Hematopoietic multipotent progenitor cell treated with erythropoietin and hydrocortisone succinate and interleukin-3 and kit ligand, for 6 days (in vitro differentiated cells): ENCODE measurements at places on chromosomes 4 and X.

DNA sequence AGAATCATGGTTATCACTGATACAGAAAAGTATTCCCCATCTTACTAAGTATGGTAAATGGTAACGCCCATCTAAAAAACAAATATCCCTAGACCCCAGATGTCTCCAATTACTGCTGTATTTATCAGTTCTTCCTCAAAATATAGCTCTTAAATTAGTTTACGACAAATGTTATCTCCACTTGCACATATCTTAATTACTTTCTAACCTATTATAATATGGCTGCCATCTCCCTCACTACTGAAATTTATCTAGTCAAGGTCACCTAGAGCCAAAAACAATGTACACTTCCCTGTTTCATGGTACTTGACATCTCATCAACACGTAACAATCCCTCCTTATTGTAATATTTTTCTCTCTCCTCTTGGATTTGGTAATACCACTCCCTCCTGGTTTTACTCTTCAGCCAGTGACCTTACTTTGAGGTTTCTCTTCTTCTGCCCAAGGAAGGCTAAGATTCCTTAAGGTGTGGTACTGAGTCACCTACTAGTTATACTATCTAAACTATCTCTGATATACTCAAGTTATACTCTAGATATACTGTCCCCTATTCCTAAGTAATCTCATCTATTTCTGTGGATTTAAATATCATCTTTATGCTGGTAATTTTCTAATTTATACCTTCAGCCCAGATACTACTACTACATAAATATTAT is 8.6 kb downstream of the LCORL start:
- no peak for DNase-seq

DNA sequence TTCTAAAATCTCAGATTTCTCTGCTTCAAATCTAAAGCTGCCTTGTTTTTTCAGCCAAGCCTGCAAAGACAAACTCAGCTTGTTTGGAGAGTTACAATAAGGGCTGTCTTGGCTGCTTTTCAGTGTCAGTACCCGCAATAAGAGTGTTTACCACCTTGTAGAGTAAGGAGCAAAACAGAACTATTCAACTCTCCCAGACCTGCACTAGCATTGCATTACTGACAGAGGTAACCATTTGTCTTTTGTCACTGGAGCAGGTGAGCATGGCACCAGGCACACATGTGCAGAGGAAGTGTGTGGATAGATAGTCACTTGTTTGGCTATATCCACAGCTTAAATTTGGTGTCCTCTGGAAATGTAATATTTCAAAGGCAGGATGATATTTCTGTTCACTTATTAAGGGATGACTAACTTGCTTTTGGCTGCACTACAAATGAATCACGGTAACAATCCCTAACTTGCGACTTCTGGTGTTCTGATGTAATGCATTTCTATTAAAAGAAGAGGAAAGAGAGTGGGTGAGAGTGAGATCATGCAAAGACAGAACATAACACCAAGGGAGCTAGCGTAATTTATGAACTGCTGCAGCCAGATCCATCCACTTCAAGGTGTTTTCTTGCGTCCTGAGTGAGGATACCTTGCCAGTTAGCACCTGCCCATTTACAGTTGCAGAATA is 38.6 kb downstream of the PTCHD1 start:
- no peak for DNase-seq

GRCh38 chrX:104130808-104131207 is 18.5 kb downstream of the ZCCHC18 start:
- DNase-seq, result no peak

DNA sequence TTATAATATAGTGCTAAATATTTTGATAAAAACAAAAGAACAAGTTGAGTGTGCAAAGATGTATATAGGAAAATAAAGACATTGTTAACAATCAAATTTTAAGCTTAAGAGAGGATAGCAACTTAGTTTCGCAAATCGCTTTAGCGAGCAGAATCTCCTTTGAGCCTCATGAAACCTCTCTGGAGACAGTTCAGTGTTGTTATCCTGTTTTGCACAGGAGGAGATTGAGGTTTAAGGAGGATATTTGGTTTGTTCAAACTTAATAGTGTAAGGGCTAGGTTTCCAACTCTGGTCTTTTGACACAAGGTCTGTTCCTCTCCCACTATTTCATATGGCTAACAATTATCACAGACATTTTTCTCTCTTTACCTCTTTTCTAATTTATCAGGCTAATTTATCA is 1848.5 kb upstream of the TENM3 start:
- no peak for DNase-seq

DNA sequence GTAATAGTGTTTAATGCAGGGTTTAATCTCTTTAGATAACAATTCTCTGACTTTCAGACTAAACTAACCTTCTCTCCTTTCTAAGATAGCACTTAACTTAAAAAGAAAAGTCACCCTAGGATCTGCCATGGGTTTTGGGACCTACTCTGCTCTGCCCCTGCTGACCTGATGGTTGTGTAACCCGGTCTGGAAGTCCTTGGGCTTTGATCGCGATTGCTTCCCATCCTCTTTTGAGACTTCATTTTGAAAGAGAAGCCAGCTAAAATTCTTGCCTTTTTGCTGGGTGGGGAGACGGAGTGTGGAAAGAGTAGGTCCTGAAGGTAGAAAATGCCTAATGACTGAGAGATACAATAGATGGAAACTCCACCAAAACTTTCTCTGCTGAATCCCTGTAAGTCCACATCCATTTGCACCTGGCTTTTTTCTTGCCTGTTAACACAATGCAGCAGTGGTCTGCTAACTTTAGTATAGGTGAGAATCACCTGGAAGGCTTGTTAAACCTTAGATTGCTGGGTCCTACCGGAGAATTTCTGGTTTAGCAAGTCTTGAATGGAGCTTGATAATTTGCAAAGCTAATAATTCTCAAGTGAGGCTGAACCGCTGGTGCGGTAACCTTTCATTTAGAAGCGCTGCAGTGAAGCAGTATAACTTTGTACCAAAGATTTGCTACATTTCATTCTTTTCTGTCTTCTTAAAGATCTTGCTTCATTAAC is 45.6 kb upstream of the CCSER1 start:
- DNase-seq, result no peak

DNA sequence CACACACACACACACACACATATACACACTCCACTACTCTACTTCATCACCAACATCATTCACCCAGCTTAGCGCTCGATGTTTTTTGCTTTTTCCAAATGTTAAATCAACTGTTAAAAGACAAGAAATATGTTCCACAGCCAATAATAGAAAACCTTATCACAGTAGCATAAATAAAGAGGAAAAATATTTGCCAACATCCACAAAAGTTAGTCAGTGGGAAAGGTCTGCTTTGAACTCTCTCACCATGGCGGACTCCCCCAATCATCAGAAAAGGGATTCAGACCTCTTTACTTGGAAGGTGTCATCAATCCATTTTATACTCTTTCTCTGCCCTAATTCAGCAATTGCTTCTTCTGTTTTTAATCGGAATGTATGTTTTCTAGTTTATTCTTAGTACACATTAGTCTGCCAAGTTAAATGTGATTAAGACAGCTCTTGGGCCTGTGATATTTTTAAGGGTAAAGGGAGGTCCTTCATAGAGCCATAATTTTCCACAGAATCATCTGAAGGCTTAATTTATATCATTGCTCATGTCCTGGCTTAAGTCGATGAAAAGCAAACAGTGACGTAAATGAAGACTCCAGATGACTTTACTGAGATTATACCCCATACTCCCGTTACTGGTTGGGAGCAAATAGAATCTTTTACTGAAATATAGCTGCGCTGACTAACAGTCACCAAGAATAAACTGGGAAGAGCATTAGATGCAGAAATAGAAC is 29.7 kb upstream of the LGI2 start:
- no peak for DNase-seq

- peak; percentile 51 for DNase-seq
These were observed 18.6 kb downstream of the TRIM2 start for GRCh38 chr4:153222707-153223426.

- no peak for DNase-seq
These were observed 85.3 kb upstream of the RBPJ start for GRCh38 chr4:26235500-26235899.

DNA sequence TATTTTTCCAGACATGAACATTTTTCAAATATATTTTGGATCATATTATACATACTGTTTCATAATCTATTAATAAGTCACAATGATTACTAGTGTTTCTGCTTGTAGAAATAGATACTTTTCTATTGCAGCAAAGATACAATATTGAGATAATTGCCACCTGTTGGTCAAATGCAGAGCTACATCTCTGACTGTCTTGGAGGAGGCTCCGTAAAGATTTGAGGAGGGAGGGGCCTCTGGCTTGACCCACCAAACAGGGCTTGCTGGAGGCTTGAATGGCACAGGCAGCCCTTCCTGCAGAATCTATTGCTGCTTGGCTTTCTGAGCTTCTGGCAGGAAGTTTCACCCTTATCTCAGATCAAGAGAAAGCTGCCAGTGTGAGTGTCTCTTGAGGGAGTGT is 99.3 kb upstream of the ARMCX2 start:
- peak; percentile 52 for DNase-seq

- no peak for DNase-seq
These were observed 76.8 kb downstream of the DTHD1 start for GRCh38 chr4:36358173-36358572.
